CD4-positive, CD25-positive, alpha-beta regulatory T cell (primary cell): ENCODE measurements at places on chromosomes 6 and 20.

DNA sequence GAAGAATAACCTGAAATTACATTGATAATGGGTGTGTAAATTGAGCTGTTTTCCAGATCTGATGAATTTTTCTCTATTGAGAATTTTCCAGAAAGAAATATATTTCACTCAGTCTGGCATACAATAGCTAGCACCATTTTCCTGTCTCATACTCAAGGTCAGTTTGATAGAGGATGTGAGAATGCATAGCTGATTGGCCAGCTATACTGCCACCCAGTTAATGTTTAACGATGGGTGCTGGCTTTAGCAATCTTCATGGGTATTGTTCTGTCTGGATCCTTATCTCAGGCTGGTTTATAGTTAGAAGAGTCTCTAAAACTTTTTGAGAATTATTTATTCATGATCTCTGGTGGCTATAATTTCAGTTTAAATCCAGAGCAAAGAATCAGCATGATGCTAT is 147.4 kb downstream of the HDGFL1 start:
- H3K36me3 ChIP-seq: no peaks in the 10 kb centered on the region
- H3K4me3 ChIP-seq: no peak overlapping the region
- no peak for DNase-seq
- no peaks in the 10 kb centered on the region for H3K4me1 ChIP-seq

DNA sequence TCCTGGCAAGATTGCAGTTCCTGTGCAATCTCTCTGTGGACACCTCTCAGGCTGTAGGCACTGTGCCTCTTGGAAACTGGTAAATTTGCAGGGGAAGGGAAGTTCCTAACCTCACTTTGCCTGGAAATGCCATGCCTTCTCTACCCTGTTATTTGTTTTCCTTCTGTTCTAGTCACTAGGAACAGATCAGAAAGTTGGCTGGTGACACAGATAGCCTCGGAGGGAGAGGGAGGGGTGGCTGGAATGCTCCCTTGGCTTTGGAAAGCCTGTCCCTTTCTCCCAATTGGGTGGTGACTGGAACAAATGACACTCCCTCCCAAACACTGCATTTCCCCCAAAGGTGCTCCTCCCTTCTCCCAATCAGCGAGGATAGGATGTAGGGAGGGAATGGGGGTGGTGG is 131.5 kb upstream of the F13A1 start:
- H3K4me3 ChIP-seq: no peak overlapping the region
- no peak overlapping the region for H3K27ac ChIP-seq
- H3K36me3 ChIP-seq: no peaks in the 10 kb centered on the region
- no peak for DNase-seq
- H3K4me1 ChIP-seq: no peaks in the 10 kb centered on the region

- H3K27ac ChIP-seq: no peak overlapping the region
- no peaks in the 10 kb centered on the region for H3K36me3 ChIP-seq
- no peaks in the 10 kb centered on the region for H3K27me3 ChIP-seq
- H3K4me1 ChIP-seq: no peaks in the 10 kb centered on the region
- no peak for DNase-seq
Observed at GRCh38 chr6:148087659-148088058, 255.0 kb upstream of the SASH1 start.

DNA sequence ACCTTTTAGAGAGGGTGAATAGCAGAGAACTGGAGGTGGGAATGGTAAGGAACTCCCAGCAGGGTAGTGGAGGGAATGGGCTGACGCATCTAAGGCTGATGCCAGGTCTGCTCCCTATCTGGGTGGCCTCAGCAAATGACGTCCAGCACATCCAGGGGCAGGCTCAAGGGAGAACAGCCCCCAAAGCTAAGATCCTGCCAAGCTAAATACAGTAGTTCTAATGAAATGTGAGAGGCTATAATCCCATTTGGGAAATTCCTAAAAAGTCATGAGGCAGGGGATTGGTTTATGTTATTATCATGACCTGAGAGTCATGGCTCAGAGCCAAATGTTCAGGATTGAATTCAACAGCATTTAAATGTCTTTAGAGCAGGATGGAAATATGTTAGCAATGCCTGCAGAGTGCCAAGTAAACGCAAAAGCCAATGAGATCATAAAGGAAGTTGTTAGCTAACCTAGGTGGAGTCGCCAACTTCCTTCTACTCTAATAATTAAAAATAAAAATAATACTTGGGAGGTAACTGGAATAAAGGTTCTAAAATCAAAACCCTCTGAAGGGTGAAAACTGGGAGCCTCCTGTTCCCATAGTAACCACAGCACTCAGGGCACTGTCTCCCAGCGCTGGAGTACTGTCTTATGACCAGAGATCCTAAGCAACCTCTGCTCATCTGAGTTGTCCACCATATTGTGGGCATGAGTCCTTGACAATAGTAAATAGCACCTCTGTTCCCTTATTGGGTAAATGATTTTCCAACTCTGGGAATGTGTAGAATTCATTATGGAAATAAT is 34.8 kb downstream of the IYD start:
- H3K36me3 ChIP-seq: no peaks in the 10 kb centered on the region
- DNase-seq: no peak
- H3K4me1 ChIP-seq: no peaks in the 10 kb centered on the region

DNA sequence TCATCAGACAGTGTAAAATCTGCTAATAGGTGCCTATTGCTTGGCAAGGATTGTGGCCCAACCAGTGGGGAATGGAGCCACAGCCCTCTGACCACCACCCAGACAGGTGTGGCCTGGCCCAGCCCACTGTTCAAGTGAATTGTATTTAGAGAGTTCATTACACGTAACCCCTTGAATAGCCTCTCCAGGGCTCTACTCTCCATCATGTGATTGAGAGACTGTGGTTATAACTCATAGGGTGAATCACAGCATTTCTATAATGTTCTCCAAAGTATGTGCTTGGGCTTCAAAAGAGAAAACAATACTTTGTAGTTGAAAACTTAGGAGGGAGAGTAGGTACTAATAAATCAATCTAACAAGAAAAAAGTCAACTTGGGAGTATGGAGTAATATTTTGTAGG is 38.4 kb downstream of the ALDH8A1 start:
- no peak overlapping the region for H3K4me3 ChIP-seq
- no peak for DNase-seq
- no peaks in the 10 kb centered on the region for H3K4me1 ChIP-seq
- H3K27ac ChIP-seq: no peak overlapping the region

DNA sequence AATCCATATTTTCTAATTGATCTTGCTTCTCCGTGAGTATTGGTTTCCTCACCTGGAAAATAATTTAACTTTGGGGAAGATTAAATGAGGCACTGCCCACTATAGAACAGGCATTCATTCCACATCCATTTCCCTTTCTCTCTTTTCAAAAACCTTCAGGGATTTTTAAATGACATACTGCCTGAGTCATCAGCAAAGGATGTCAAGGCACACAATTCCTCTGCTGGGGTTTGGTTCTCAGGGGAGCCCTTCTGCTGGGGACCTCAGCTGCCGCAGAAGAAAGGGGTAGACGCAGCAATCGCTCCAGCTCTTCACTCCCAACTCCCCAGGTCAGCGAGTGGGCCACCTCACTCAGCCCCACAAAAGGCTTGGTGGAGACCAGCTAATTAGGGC is 90.7 kb upstream of the BACH2 start:
- DNase-seq: no peak
- no peak overlapping the region for H3K4me3 ChIP-seq
- H3K27me3 ChIP-seq: peaks cover 6% of the 10 kb centered on the region

GRCh38 chr6:169367507-169367906 is 113.9 kb upstream of the THBS2 start:
- H3K36me3 ChIP-seq: no peaks in the 10 kb centered on the region
- no peaks in the 10 kb centered on the region for H3K4me1 ChIP-seq
- H3K27me3 ChIP-seq: no peaks in the 10 kb centered on the region
- DNase-seq: no peak
- H3K27ac ChIP-seq: no peak overlapping the region
- H3K4me3 ChIP-seq: no peak overlapping the region

DNA sequence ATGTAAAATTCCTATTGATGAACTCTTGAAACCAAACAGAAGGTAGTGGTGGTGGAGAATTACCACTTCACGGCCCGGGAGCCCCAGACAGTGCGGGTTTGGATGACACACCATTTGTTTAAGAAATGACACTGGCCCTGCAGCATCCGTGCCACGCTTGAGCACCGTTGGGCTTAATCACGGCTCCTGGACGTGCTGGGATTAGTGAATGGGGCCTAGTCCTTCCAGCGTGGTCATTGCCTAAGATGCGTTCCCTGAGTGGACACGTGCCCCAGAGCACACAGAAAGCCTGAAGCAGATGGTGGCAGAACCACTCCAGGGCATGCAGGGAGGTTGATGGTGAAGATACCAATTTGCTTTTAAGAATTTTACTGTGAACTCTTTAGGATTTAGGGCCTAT is 14.5 kb downstream of the STX16 start:
- no peaks in the 10 kb centered on the region for H3K27me3 ChIP-seq
- no peak for DNase-seq
- H3K27ac ChIP-seq: peak overlapping the region; percentile 94
- H3K4me3 ChIP-seq: no peak overlapping the region

DNA sequence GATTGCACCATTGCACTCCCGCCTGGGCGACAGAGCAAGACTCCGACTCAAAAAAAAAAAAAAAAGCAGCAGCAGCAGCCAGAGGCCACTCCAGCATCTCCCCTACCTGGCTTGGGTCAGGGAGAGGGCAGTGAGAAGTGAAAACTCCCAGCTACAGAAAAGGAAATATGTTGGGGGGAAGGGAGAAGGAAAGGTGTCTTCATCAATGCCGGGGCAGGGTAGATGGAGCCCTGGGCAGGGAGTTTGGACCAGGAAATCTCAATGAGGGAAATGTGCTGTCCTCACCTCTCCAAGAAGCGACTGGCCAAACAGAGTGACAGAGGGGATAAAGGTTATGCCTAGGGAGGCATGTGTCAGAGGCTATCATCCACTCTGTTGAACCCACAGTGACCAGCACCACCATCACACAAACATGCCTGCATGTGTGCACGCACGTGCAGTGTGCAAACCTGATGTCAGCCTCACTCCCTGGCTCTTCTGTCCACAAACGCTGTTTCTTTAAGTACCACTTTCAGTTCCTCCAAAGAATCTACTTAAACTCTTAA is 887 bp upstream of the AIF1 start:
- no peaks in the 10 kb centered on the region for H3K27me3 ChIP-seq
- H3K4me1 ChIP-seq: peaks cover 8% of the 10 kb centered on the region
- no peak overlapping the region for H3K27ac ChIP-seq
- no peaks in the 10 kb centered on the region for H3K36me3 ChIP-seq
- no peak for DNase-seq
- no peak overlapping the region for H3K4me3 ChIP-seq

GRCh38 chr6:100461917-100462705 is 2.6 kb downstream of the SIM1 start:
- DNase-seq: peak; percentile 36
- peaks cover 45% of the 10 kb centered on the region for H3K4me1 ChIP-seq
- peaks cover 62% of the 10 kb centered on the region for H3K27me3 ChIP-seq
- H3K4me3 ChIP-seq: peak overlapping the region; percentile 57

- no peak overlapping the region for H3K4me3 ChIP-seq
- no peak overlapping the region for H3K27ac ChIP-seq
- DNase-seq: no peak
- H3K36me3 ChIP-seq: no peaks in the 10 kb centered on the region
- H3K4me1 ChIP-seq: no peaks in the 10 kb centered on the region
Observed at GRCh38 chr6:166852451-166852975, 103.8 kb downstream of the RNASET2 start.

GRCh38 chr6:169529931-169530751 is 171.7 kb downstream of the WDR27 start:
- peak overlapping the region; percentile 49 for H3K4me3 ChIP-seq
- DNase-seq: no peak
- H3K4me1 ChIP-seq: peaks cover 6% of the 10 kb centered on the region
- H3K27me3 ChIP-seq: no peaks in the 10 kb centered on the region
- no peak overlapping the region for H3K27ac ChIP-seq

DNA sequence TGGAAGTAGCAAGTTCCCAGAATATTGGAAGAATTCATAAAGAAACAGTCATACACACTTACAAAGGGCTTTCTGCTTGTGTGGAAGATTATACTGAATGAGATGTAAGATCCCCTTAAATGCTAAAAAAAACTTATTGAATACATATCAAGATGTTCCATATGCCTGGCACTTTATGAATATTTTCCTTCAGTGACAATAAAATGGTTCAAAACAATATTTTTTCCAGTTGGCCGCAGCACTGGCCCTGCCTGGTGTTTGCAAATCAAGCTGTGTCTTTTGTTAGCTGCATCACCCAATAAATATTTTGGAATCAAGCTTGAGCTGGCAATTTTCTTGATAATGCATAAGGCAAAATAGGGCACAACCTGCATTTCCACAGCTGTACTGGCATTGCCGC is 51.2 kb downstream of the CFAP61 start:
- peaks cover 3% of the 10 kb centered on the region for H3K27me3 ChIP-seq
- no peak overlapping the region for H3K27ac ChIP-seq
- DNase-seq: no peak
- H3K4me3 ChIP-seq: no peak overlapping the region
- H3K4me1 ChIP-seq: no peaks in the 10 kb centered on the region

GRCh38 chr6:104566411-104566810 is 293.3 kb downstream of the HACE1 start:
- DNase-seq: no peak
- H3K4me1 ChIP-seq: no peaks in the 10 kb centered on the region
- H3K27me3 ChIP-seq: no peaks in the 10 kb centered on the region
- H3K27ac ChIP-seq: no peak overlapping the region
- H3K4me3 ChIP-seq: no peak overlapping the region
- no peaks in the 10 kb centered on the region for H3K36me3 ChIP-seq
